A549 treated with dexamethasone at 1 μM for 4 hours (cell line): ENCODE measurements at places on chromosomes 5 and 9. TPM values are rescaled to one million over a fixed set of nuclear protein-coding genes. Genes with fewer than 3 reads are reported as not detected.

ZFP2 gene
- total RNA-seq: 0.03 to 0.06 TPM (median 0.04 TPM) in 3 of 5 replicates, not detected in the others

PPP1R26 gene
- 12.8 to 20.9 TPM (median 19.4 TPM) in 5 replicates for total RNA-seq

AFAP1L1 gene
- total RNA-seq: 10.3 to 15.2 TPM (median 13.4 TPM) in 5 replicates

DPYSL3 gene
- total RNA-seq: 20.5 to 26.1 TPM (median 23.8 TPM) in 5 replicates

CORO2A gene
- total RNA-seq: 1.5 to 2.2 TPM (median 1.9 TPM) in 5 replicates

MSX2 gene
- total RNA-seq: 3.2 to 3.6 TPM (median 3.6 TPM) in 5 replicates

NXNL2 gene
- total RNA-seq: 0.52 to 0.88 TPM (median 0.71 TPM) in 5 replicates

SAXO1 gene
- total RNA-seq: 0.04 TPM in 1 of 5 replicates, not detected in the others

KLF4 gene
- total RNA-seq: 33.8 to 39.6 TPM (median 38.3 TPM) in 5 replicates

BNC2 gene
- 4.7 to 8.1 TPM (median 7.5 TPM) in 5 replicates for total RNA-seq

PFN3 gene
- not detected in 5 replicates for total RNA-seq

PALM2AKAP2 gene
- 0.14 to 0.51 TPM (median 0.29 TPM) in 5 replicates for total RNA-seq

IRX4 gene
- 0.24 to 0.47 TPM (median 0.32 TPM) in 5 replicates for total RNA-seq

LRRTM2 gene
- not detected in 5 replicates for total RNA-seq

LARP1 gene
- 116 to 184 TPM (median 167 TPM) in 5 replicates for total RNA-seq

TLE4 gene
- 12.0 to 14.5 TPM (median 12.0 TPM) in 5 replicates for total RNA-seq

NR6A1 gene
- total RNA-seq: 1.8 to 2.2 TPM (median 2.1 TPM) in 5 replicates

GADD45G gene
- 0.36 to 0.52 TPM (median 0.45 TPM) in 5 replicates for total RNA-seq

SLC36A2 gene
- total RNA-seq: not detected in 5 replicates

CD14 gene
- total RNA-seq: 2.6 to 3.4 TPM (median 3.0 TPM) in 5 replicates

FNBP1 gene
- total RNA-seq: 11.2 to 16.2 TPM (median 15.2 TPM) in 5 replicates

CDH10 gene
- total RNA-seq: 0.08 to 0.18 TPM (median 0.14 TPM) in 5 replicates

PAM gene
- total RNA-seq: 20.1 to 27.9 TPM (median 23.6 TPM) in 5 replicates

BARX1 gene
- 8.3 to 12.5 TPM (median 11.2 TPM) in 5 replicates for total RNA-seq

SKP2 gene
- 14.5 to 23.4 TPM (median 21.9 TPM) in 5 replicates for total RNA-seq

COL5A1 gene
- total RNA-seq: 30.4 to 60.1 TPM (median 46.0 TPM) in 5 replicates

SLC46A2 gene
- not detected in 5 replicates for total RNA-seq

SCGB3A2 gene
- total RNA-seq: not detected in 5 replicates

IPO11 gene
- total RNA-seq: 15.1 to 20.2 TPM (median 17.9 TPM) in 5 replicates

GMCL2 gene
- not detected in 5 replicates for total RNA-seq

SPINK13 gene
- total RNA-seq: 0.13 to 0.31 TPM (median 0.19 TPM) in 4 of 5 replicates, not detected in the other

C9orf78 gene
- 49.0 to 55.6 TPM (median 54.2 TPM) in 5 replicates for total RNA-seq

LIX1 gene
- total RNA-seq: not detected in 5 replicates

INSYN2B gene
- 0.13 to 0.20 TPM (median 0.16 TPM) in 5 replicates for total RNA-seq

POLK gene
- 8.3 to 14.4 TPM (median 12.1 TPM) in 5 replicates for total RNA-seq

MSMP gene
- total RNA-seq: not detected in 5 replicates

GBGT1 gene
- total RNA-seq: 0.95 to 2.4 TPM (median 2.1 TPM) in 5 replicates

CYSRT1 gene
- total RNA-seq: 3.6 to 5.1 TPM (median 4.6 TPM) in 5 replicates

MRPS2 gene
- total RNA-seq: 102 to 135 TPM (median 127 TPM) in 5 replicates

S1PR3 gene
- 73.1 to 110 TPM (median 103 TPM) in 5 replicates for total RNA-seq

TEK gene
- total RNA-seq: 0.13 to 0.25 TPM (median 0.18 TPM) in 5 replicates

TPM2 gene
- 663 to 742 TPM (median 711 TPM) in 5 replicates for total RNA-seq

PCDH12 gene
- 0.01 to 0.06 TPM (median 0.02 TPM) in 3 of 5 replicates, not detected in the others for total RNA-seq

IFNB1 gene
- 0.10 TPM in 1 of 5 replicates, not detected in the others for total RNA-seq

SELENOP gene
- total RNA-seq: 0.13 to 0.34 TPM (median 0.21 TPM) in 5 replicates

MZB1 gene
- total RNA-seq: 0.09 to 0.20 TPM in 2 of 5 replicates, not detected in the others

OR1J2 gene
- not detected in 5 replicates for total RNA-seq

LCN15 gene
- 0.09 TPM in 2 of 5 replicates, not detected in the others for total RNA-seq

PCDHA5 gene
- total RNA-seq: 0.52 to 0.95 TPM (median 0.85 TPM) in 5 replicates
